ENCODE measurements at places on chromosomes 13 and 19.

GRCh38 chr19:56162258-56162657, 13.6 kb upstream of the GALP start:
- DNase-seq, result no peak

- DNase-seq, result no peak
These were observed 6.2 kb upstream of the PTBP1 start for GRCh38 chr19:791007-791566.

- DNase-seq, result no peak
These were observed 41.6 kb upstream of the RFC3 start for GRCh38 chr13:33776239-33776881.

GRCh38 chr19:46704379-46705076, 12.4 kb downstream of the PRKD2 start:
- no peak for DNase-seq

DNA sequence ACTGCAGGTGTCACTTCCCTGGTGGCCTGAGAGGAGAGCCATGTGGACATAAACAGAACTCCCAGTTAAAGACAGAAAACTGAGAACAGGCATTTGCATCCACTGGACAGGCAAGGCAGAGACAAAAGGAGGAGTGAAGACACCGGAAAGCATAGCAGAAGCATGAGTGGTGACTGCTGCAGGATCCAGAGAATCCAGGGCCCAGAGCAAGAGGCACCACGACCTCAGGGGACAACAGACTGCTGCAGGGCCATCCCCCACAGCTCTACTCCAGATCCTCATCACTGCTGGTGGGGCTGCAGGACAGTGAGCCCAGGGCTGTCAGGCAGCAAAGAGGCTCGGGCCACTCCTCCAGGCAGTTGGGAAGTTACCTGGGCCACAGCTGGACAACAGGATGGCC, 14.5 kb upstream of the ISYNA1 start:
- no peak for DNase-seq

DNA sequence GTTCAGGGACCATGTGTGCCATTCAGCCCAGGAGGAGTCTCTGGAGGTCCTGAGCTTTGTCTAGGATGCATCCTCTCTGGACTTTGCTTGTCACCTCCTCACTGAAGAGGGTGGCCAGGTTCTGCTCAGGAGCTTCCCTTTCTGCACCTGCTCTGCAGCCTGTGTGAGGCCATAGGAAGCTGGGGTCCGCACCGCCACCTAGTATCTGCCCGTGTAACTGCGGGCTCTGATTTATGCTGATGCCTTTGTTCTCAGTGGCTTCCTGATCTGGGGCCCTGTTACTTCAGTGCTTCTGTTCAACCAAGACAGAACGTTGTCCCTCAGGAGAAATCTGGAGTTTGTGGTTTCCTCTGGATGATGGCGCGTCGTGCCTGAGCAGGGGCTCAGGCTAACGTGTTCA, 15.5 kb downstream of the ZNF610 start:
- DNase-seq, result no peak

- no peak for DNase-seq
These were observed 28.4 kb downstream of the MBNL2 start for GRCh38 chr13:97250560-97250959.

DNA sequence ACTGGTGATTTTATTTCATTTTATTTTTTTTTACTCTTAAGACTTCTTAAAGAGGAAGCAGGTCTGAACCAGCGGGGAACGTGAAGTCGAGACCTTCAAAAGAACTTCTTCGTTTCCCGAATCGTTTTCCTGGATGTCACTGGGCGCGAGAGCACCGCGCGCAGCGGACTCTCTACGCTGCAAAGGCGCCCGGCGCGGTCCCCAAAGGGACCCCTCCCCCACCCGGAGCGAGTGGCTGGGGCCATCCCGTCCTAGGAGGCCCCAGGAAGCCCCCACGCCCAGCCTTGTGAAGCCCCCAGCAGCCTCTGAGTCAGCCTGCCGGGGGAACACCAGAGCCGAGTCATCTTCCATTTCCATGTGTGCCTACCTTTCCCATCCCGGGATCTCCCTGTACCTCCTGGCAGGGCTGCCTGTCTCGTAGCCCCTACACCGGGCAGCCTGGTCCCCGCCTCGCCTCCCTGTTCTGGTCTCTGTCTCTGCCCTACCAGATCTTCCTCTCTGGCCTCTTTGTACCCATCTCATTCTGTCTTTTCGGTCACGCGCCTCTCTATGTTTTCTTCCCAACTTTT, 608 bp downstream of the CD70 start:
- no peak for DNase-seq

DNA sequence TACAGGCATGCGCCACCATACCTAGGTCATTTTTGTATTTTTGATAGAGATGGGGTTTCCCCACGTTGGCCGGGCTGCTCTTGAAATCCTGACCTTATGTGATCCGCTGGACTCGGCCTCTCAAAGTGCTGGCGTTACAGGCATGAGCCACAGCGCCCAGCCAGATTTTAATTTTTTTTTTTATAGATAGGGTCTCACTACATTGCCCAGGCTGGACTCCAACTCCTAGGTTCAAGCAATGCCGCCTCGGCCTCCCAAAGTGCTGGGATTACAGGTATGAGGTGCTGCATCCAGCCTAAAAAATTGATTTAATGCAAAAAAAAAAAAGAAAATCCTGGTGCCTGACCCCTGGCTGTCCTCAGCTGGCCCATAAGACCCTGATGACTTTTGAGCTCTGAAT, 24.9 kb upstream of the CERS4 start:
- no peak for DNase-seq

GRCh38 chr19:7815325-7815724, 14.7 kb upstream of the EVI5L start:
- no peak for DNase-seq

- DNase-seq, result no peak
These were observed 1007.2 kb downstream of the PCDH9 start for GRCh38 chr13:66222926-66223325.

- DNase-seq, result no peak
These were observed 5.2 kb downstream of the AKT2 start for GRCh38 chr19:40279761-40280607.

GRCh38 chr19:5052515-5052914, 83.6 kb downstream of the KDM4B start:
- no peak for DNase-seq

- no peak for DNase-seq
These were observed 25.1 kb downstream of the AP1M1 start for GRCh38 chr19:16222806-16223205.

GRCh38 chr13:50999641-51000040, 90.0 kb downstream of the RNASEH2B start:
- no peak for DNase-seq

DNA sequence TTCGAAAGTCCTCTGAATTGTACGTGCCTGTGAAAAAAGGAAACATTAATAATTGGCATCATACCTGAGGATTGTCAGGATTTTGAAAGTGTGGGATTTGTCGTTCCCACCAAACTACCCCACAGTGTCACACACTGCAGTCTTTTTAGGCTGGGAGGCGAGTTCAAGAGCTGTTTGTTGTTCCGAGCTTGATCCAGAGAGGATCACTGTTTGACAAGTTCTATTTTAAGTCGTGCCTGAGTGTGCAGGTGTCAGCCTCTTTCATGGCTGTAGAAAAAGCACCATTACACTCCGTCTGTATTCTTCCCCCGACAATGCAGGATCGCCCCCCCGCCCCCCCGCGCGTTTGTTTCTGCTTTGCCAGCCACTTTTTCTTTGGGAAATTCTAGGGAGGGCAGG, 635 bp upstream of the NBEA start:
- DNase-seq, result peak; percentile 79

GRCh38 chr13:33135097-33135496, 118.9 kb downstream of the KL start:
- no peak for DNase-seq

GRCh38 chr13:28100150-28101121, at the start of gene FLT3:
Gene FLT3, minus strand, starts transcription at chr13:28100576. Its CDS starts 66 bp downstream, at chr13:28100510.
- DNase-seq, result peak; percentile 29

DNA sequence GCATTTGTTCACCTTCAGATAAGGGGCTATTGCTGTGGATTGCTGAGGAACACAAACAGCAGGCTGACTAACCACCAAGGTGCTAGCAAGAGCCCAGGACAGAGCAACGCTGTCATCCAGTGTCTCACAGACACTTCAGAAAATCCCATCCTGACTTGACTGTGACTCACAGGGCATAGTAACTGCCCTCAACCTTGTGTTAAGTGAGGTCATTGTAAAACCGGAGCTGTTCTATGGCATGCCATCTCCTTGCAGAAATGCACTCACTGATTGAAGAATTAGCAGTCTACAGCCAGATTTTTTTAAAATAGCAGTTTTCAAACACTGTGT, 51.1 kb downstream of the TNFRSF19 start:
- DNase-seq, result no peak

GRCh38 chr13:108650271-108650670, 20.9 kb downstream of the MYO16 start:
- no peak for DNase-seq

DNA sequence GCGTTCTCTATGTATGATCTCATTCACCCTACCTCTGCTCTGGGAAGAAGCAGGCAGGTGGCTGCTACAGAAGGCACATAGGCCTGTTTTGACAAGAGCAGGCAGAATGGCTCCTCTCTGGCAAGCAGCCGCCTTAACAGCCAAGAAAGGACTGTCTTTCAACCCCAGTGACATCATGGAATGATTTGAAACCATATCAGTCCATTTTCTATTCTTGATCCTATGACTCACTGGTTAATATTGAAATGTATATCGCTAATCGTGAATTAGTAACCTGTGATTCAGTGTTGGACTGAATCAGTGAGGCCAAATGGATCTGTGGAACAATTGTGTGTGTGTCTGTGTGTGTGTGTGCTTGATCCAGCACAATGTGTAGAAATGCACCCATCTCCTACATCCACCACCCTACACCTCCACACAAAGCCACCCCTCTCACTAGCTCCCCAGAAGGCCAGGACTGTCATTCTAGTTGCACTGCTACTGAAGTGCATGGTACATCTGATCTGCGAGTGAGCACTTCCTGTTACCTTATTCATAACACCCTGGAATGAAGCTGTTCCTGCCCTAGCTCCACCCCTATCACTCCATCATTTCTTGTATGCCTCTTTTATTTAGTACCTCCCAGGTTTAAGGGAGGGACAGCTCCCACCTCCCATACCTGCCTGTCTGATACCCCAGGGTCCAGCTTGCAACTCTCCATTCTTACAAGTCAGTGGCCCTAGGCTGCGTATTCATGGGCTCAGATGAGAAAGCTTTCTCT, 460.0 kb downstream of the FOXO1 start:
- no peak for DNase-seq

- no peak for DNase-seq
These were observed 396.7 kb downstream of the RFC3 start for GRCh38 chr13:34214686-34215085.

DNA sequence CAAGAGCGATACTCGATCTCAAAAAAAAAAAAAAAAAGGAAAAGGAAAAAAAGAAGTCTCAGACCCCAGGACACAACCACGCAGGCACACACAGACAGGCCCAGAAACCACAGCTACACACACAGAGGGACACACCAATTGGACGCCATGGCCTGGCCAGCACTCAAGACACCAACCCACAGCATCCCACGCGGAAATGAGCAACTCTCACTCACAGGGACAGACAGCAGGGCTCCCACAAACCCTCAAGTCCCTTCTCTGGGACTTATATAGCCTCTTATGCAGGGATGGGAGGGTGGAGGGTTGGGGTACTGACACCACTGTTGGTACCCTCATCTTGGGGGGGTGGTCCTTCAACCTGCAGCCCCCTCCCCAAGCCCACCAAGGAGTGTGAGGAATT, 5.9 kb downstream of the NOTCH3 start:
- DNase-seq, result no peak

DNA sequence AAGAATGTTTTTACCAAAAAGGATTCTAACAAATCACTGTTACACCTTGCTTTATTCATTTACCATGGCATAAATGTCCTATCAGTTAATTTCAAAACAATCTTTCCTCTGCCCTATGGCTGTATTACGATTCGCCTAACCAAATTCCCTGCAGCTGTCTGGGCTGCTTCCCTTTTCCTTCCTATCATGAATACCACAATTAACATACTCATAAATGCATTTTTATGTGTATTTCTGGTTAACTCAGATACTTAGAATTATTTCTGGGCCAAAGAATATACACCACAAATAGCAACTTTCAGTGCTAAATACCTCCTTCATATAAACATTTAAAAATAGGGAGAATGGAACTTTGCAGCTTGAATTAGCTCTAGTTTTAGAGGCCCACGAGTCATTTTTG, 30.4 kb downstream of the ANKRD10 start:
- DNase-seq, result no peak

GRCh38 chr19:16548956-16549355, 6.7 kb upstream of the CHERP start:
- DNase-seq, result no peak

GRCh38 chr19:30090476-30090875, 148.4 kb downstream of the URI1 start:
- DNase-seq, result no peak

- no peak for DNase-seq
These were observed 2.2 kb upstream of the ADM5 start for GRCh38 chr19:49687150-49687549.

DNA sequence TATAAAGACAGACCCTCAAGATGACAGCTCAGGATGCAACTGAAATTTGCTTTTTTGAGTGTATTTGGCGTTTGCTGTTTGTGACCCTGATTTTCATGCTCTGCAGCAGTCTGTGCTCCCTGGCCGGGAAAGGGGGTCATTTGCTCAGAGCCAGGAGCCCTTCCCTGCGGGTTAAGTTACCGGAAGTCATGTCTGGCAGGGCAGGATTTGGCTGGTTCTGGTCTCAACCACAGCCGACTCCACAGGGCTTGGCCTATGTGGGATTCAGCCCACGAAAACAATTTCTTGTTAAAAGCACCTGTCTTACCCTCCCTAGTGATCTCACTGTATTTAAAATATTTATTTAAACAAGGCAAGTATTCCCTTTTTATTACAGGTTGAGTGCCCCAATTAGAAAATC, 22.6 kb downstream of the MCF2L start:
- no peak for DNase-seq

- no peak for DNase-seq
These were observed 141.2 kb downstream of the URI1 start for GRCh38 chr19:30083125-30083681.

GRCh38 chr19:19064811-19065745, 1.3 kb downstream of the SLC25A42 start:
- DNase-seq, result no peak

- DNase-seq, result no peak
These were observed 53.2 kb upstream of the NFIC start for GRCh38 chr19:3313199-3313575.

DNA sequence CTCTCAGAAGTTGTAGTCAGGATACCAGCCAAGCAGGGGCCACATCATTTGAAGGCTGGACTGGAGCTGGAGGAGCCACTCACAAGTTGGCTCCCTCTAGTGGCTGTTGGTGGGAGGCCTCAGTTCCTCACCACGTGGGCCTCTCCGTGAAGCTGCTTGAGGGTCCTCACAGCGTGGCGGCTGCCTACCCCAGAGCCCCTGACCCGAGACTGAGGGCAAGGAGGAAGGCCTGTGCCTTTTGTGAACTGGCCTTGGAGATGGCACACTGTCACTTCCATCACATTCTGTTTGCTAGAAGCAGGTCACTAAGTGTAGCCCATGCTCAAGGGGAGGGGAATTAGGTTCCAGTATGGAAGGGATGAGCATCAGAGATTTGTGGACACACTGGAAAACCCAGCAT, 14.6 kb downstream of the GNA11 start:
- DNase-seq, result peak; percentile 57

GRCh38 chr13:74784959-74785358, 650.8 kb upstream of the KLF12 start:
- no peak for DNase-seq

- DNase-seq, result no peak
These were observed 162.9 kb upstream of the NBEA start for GRCh38 chr13:34779171-34779570.

GRCh38 chr13:108154421-108154858, 60.9 kb downstream of the LIG4 start:
- DNase-seq, result no peak

All from NCI-H345 (cell line).